Left renal cortex interstitium (tissue), 4 donors: ENCODE measurements at places on chromosomes 5 and 9.

DNA sequence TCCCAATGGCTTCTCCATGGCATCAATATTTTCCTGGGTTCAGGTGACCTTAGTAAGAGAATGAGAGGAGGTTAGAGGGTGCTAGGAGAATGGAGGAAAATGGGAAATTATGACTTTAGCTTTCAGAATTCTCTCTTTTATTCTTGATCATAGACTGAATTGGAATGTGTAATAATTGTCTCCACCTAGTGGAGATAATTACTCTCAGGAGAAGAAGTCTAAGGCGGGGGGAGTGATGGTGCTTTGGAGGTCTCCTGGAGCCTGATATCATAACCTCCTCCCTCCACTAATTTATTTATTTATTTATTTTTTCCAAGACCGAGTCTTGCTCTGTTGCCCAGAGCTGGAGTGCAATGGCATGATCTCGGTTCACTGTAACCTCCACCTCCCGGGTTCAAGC lies 221.3 kb downstream of the GRIA1 start:
- no peak for DNase-seq

DNA sequence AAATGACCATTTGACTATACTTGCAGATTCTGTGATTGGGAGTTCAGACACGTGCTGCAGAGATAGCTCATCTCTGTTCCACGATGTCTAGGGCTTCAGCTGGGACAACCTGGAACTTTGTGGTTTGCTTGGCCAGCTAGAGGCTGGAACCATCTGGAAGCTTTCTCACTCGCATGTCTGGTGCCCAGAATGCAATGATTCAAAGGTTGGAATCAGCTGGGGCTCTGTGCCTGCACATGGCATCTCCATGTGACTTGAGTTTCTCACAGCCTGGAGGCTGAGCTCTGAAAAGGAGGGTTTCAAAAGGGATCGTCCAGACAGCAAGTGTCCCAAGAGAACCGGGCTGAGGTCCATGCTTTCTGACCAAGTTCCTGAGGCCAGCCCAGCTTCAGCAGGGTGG lies 465.2 kb downstream of the GADD45G start:
- DNase-seq, result no peak

GRCh38 chr5:14144586-14145434 lies 1.7 kb downstream of the TRIO start:
- no peak for DNase-seq

GRCh38 chr5:88142636-88142885 lies 126.1 kb downstream of the TMEM161B start:
- DNase-seq, result no peak

DNA sequence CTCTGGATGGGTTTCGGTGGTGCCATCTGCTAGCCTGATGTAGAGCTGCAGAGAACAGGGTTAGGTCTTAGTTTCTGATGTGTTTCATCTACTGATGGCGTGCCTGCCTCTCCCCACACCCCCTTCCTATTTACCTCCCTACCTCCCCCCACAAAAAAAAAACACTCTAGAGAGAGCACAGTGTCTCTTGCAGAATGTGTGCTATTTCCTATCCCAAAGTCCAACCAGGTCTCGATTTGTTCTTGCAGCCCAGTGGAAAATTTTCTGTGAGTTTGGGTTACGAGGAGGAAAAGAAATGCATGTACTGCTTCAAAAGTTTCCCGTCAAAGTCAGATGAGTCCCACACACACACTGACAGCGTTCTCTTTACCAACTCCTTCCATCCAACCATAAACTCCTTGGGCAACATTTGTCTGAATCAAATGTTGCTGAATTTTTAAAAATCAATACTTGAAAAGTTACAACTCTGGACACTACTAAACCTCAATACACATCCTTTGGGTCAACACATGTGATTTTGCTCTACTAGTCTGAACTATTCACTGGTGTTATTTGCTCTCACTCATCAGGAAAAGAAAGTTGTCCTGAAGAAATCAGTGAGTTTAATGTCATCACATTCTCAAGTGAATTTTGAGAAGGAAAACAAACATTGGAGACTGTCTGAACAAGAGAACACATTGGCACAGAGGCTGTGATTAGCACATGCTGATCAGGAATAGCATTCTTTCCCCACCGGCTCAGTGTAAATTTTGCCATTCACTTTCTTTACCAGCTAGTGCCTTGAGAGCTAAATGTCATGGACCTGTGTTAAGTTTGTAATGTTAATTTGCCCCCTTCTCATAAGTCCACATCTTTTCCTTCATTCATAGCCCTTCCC lies 84.1 kb downstream of the MAMDC2 start:
- DNase-seq, result no peak

- no peak for DNase-seq
These were observed 276.8 kb upstream of the RORB start for GRCh38 chr9:74220327-74220726.

- no peak for DNase-seq
These were observed 3.2 kb downstream of the GALNT10 start for GRCh38 chr5:154193701-154194121.

- no peak for DNase-seq
These were observed 52.1 kb upstream of the RGMB start for GRCh38 chr5:98721231-98721928.

DNA sequence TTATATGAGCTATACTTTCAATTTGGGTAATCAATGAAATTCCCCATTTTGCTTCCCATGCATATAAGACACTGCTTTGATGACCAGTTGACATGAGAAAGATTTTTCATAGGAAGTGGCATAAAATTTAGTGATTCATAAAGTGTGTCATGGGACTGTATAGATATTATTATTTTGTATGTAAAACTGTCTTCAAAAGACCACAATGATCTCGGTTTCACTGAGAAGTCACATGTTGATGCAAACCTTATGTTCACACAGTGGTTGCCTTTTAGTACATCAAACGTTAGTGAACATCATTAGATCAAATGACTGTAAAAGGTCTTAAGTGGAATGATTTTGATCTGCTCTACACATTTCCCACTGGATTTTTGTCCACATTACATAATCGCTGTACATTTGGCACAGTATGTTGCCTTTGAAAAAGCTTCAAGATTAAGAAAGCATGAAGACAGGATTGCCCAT lies 349.2 kb upstream of the MEF2C start:
- no peak for DNase-seq

GRCh38 chr9:6052293-6052919 lies 37.0 kb upstream of the RANBP6 start:
- DNase-seq, result no peak
